ENCODE measurements at places on chromosomes 5 and 9.
A peak's percentile ranks its signal among the peaks of the same experiment; 100 is the strongest.

GRCh38 chr5:6832994-6833393 lies 119.8 kb downstream of the TENT4A start:
- DNase-seq, result no peak

- DNase-seq, result no peak
Observed at GRCh38 chr5:169583101-169583423, 511 bp upstream of the SPDL1 start.

GRCh38 chr5:44933686-44934085 lies 124.9 kb downstream of the MRPS30 start:
- no peak for DNase-seq

DNA sequence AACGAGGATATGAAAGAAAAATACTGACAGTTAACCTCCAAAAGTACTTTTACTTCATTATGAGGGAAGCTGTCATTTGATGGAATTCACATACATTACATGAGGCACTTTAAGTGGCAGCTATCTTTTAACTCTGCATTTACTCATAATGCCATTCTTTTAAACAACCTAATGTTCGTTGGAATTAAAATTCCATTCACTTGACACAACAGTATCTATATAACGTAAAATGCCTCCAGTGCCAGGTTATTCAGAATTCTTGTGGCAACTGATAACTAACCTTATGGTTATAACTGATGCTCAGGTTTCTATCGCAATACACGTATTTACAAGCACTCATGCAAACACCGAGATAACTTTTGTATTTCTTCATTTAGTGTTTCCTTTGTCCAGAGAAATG lies 376.9 kb upstream of the GRAMD2B start:
- DNase-seq, result no peak

- DNase-seq, result no peak
Observed at GRCh38 chr9:93011114-93011513, 47.4 kb upstream of the SUSD3 start.

DNA sequence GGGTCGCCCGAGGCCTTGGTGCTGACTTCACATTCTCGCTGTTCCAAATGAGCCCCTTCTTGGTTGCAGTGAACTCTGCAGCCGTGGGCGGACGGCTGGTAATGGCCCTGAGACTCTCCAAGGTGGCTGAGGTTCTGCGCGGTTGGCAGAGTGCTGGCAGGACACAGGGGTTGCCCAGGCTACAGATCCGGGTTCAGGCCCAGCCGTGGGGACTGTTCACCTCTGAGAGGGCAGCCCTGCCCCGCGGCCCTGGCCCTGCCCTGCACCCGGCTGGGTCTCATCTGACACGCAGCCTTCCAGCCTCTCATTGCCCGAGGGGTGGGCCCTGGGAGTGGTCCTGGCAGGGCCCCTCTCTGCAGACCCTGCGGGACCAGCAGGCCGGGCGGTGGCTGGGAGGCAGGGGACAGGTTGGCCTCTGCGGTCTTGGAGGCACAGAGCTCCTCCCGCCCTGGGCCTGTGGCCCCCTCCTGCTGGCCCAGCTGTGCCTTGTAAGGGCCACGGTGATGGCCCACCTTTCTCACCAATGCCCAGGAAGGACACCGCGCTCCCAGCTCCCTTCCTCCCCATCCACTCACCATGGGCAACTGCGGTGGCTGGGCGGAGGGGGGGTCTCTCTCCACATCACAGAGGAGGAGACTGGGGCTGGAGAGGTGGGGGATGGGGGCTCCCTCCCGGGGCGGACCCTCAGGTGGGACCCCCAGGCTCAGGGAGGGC lies 51.6 kb downstream of the AHRR start:
- no peak for DNase-seq

- DNase-seq, result peak; percentile 67
Observed at GRCh38 chr9:101311758-101312420, 72.9 kb downstream of the BAAT start.

- DNase-seq, result no peak
Observed at GRCh38 chr5:83157163-83157562, 79.8 kb downstream of the XRCC4 start.

- no peak for DNase-seq
Observed at GRCh38 chr5:97839341-97840086, 656.5 kb upstream of the RIOK2 start.

DNA sequence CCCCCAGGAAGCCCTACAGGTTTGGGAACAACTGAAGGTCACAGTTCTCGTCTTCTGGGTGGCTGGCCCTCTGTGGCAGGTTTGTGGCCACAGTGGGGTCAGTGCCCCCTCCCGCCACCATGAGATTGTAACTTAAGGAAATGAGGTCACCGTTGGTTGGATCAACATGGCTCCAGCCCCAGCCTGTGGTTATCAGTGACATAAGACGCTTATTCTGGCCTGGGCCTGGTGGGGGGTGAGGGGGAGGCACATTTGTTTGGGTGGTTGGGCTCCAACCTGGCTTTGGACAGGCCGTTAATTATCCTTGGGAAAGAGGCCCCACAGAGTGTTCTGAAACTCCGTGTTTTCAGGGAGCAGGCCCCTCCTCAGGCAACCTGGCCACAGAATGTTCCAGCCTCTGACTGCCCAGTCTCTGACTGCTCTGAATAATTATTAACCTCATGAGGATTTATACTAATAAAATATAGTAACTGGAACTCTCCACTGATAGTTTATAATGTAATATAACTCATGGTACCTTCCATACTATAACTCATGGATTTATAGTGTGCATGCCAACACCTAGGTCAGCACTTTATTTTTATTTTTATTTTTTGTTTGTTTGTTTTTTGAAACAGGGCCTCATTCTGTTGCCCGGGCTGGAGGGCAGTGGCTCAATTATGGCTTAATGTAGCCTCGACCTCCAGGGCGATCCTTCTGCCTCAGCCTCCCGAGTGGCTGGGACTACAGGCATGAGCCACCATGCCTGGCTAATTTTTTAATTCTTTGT lies 58.0 kb upstream of the RPL26L1 start:
- DNase-seq, result no peak

GRCh38 chr5:154209591-154210081 lies 19.1 kb downstream of the GALNT10 start:
- no peak for DNase-seq

DNA sequence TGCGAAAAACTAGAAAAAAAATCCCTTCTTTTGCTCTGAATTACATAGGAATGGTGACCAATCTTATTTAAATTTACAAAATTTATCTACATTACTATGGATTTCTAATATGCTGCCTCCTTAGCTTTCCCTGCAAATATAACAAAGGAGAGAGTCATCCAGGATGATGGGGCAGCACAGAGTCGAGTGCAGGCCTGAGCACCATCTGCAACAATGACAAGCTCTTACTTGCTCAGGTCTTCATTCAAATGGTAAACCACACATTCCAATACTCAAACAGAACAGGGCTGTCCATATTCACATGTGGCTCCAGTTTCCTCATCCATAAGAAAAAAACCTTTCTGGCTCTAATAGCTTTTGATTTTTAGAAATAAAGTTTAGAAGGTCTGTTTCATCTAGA lies 33.5 kb upstream of the ZNF354B start:
- DNase-seq, result no peak

GRCh38 chr9:8019636-8020035 lies 220.1 kb upstream of the DMAC1 start:
- no peak for DNase-seq

- no peak for DNase-seq
Observed at GRCh38 chr9:94554439-94555331, at the start of gene PCAT7. TSS of gene PCAT7 (plus strand) at chr9:94555083.

DNA sequence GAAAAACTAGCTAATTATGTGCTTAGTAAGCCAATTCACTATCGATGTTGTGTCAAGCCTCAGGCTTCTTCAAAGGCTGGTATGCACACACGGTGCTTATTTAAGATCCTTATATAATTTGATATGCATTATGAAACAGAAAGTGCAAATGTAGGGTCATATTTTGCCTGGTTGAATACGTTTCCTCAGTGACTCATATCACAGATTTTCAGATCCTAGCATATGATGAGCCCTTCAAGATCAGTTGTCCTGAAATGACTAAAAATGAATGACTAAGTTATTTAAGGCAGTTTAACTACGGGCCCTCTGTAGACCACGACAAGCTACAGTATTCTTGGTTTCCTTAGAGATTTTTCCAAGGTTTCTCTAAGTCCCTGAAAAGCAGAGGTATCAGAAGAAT lies 778.3 kb downstream of the PRELID2 start:
- DNase-seq, result no peak

GRCh38 chr5:100634937-100635534 lies 99.9 kb downstream of the FAM174A start:
- DNase-seq, result no peak

GRCh38 chr9:114757395-114757794 lies 48.4 kb downstream of the TNFSF15 start:
- DNase-seq, result no peak

- DNase-seq, result no peak
Observed at GRCh38 chr5:150085950-150086715, at the start of gene CSF1R. TSS of gene CSF1R (minus strand) at chr5:150086554. CDS start at chr5:150086427, 127 bp downstream.

GRCh38 chr9:101073122-101073521 lies 44.6 kb downstream of the PLPPR1 start:
- no peak for DNase-seq

DNA sequence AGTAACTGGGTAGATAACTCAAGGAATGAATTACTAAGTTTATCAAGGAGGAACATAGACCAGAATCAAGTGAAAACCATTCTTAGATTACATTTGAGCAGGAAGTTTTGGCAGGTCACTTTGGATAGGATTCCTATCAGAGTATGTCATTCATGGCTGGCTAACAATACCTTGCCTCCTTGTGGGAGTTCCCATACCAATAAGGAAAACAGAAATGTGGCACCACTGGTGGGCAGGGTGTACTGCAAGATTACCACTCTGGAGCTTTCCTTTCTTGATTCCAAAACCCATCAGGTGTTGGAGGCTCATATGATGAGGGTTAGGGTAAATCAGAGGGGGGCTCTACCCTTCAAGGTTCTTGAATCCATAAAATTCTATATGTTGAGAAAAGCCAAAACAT lies 18.6 kb upstream of the SPATA31D1 start:
- DNase-seq, result no peak

- DNase-seq, result no peak
Observed at GRCh38 chr5:146653560-146653959, 137.6 kb upstream of the GPR151 start.

GRCh38 chr9:95981761-95982390 lies 106.4 kb downstream of the ERCC6L2 start:
- no peak for DNase-seq

GRCh38 chr5:1039210-1039548 lies 30.6 kb downstream of the NKD2 start:
- no peak for DNase-seq

- no peak for DNase-seq
Observed at GRCh38 chr5:132641241-132641723, 16.7 kb upstream of the IL13 start.

DNA sequence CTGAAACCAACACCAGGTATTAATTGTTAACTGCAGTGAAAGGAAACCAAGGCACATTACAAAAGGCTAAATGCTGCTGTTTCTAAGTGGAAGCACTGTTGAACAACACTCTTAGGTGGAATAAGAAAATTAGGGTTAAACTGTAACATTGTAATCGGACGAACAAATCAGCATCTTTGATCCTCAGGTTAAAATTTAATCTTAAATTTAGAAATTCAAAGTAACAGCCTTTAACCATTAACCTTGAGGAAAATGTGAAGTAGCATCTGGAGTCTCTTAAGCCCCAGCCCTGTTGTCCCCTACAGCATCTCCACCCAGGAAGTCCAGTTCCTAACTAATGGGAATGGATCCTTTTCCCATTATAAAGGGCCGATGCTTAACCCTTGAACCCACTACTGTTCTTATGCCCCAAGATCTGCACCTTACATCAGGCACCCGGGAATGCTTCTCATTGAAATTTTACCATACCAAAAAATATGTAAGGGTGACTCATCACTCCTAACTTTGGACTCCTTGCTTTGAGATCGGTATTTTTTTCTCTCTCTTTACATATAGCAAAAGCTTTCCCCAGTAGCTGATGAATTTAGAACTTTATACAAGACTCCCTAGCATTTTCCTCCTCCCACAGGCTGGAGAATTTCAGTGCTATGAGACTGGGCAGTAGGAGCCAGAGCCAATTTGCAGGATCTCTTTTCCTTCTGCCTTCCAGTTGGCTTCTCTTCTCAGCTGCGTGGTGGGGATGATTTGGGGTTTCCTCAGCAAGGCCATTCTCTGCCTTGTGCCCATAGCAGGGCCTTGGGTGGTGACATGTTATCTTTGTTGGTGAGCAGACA lies 32.0 kb upstream of the ITGA2 start:
- DNase-seq, result no peak

DNA sequence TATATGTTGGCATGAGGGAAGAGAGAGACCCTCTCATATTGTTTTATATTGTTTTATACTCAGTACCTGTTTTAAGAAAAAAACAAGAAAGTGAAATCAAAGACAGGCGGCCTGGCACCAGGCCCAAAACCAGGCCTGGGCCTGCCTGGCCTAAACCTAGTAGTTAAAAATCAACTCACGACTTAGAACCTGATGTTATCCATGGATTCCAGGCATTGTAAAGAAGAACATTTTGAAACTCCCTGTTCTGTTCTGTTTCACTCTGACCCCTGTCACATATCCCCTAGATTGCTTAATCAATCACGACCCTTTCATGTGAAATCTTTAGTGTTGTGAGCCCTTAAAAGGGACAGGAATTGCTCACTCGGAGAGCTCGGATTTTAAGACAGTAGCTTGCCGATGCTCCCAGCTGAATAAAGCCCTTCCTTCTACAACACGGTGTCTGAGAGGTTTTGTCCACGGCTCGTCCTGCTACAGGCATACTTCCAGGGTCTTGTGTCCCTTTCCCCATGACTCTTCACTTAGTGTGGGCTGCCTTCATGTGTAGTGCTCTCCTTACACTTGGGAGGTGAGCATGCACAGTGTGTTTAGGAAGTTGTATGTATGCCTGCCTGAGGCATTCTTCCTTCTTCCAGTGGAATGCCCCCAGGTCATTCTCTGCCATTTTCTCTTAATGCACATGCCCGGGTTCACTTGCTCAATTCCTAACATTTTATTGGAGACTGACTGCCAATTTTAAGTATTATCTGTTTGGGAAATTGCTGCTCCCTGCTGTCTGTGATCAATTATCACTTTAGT lies 17.8 kb downstream of the TBCA start:
- no peak for DNase-seq

GRCh38 chr9:69888856-69889585 lies 68.4 kb downstream of the CFAP95 start:
- no peak for DNase-seq

GRCh38 chr9:83628540-83628939 lies 5.6 kb downstream of the IDNK start:
- DNase-seq, result no peak

- no peak for DNase-seq
Observed at GRCh38 chr5:172901788-172902496, 57.3 kb upstream of the RPL26L1 start.
